ENCODE measurements at places on chromosomes 3 and 15. TPM values are rescaled to one million over a fixed set of nuclear protein-coding genes. Genes with fewer than 3 reads are reported as not detected.

Gene NANOGP8
- polyA plus RNA-seq, result not detected

Gene FGF12
- 4.6 TPM for polyA plus RNA-seq

Gene ARPP19
- 154 TPM for polyA plus RNA-seq

Gene AGTR1
- 20.1 TPM for polyA plus RNA-seq

Gene FXR1
- polyA plus RNA-seq, result 158 TPM

Gene WDR93
- polyA plus RNA-seq, result 2.3 TPM

Gene WDR72
- polyA plus RNA-seq, result 1.2 TPM

Gene ITIH4
- 7.1 TPM for polyA plus RNA-seq

Gene ALCAM
- 106 TPM for polyA plus RNA-seq

Gene LRRN1
- 8.9 TPM for polyA plus RNA-seq

Data from left renal pelvis (tissue), 4 donors.